AG09309 (cell line): ENCODE measurements at places on chromosomes 11 and 22.

- no peak for DNase-seq
Observed at GRCh38 chr11:1757861-1758610, 5.7 kb downstream of the CTSD start.

GRCh38 chr11:81237139-81237538 is 1496.5 kb downstream of the FAM181B start:
- DNase-seq, result no peak

GRCh38 chr11:8832571-8833260 is 78.3 kb upstream of the AKIP1 start:
- no peak for DNase-seq

DNA sequence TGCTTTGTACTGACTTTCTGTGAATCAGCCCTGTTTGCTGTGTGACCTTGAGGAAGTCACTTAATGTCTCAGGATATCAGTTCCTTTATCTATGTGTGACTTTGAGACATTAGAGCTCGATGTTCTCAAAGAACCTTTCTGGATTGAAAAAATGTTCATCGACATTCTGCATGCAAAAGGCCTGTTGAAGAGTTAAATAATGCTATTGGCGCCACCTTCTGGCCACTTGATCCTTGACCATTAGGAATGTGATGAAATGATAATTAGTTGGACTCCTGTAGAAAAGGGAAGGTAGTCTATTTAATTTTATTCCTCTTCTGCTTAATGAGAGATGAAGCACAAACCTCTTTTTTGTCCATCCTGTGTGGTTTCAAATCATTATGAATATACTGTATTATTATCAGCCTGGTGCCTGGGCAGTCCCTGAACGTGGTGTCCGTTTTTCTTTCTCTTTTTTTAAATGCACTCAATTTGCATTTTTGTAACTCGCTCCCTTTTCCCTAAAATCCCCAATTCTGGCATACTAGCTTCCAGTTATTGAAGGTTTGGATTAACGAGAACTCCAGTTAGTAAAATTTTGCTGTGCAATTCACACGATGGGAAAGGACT is 20.7 kb downstream of the ELF5 start:
- no peak for DNase-seq

DNA sequence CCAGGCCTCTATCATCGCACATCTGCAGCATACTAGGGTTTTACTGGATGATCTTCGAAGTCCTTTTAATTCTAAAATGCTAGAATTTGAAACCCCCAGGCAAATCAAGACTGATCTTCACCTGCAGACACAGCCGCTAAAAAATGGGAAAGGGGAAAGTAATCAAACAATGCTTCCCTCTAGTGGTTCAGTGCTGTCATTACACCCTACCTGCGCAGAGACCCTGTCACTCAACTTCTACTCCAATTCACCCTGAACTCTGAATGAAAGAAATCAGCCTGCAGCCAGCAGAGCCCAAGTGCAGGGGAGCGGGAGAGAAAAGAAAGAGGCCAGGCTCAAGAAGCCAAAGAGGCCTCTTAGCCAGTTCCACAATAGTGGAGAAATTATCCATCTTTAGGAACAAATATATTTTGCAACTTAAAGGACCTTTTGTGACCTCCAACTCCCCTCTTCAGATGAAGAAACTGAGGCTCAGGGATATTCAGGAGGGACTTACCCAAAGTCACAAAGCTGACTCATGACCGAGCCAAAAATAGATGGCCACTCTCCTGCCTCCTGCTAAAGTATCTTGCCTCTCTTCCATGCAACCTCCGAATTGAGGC is 33.0 kb downstream of the SERGEF start:
- DNase-seq, result no peak

- DNase-seq, result no peak
Observed at GRCh38 chr11:63841554-63841953, 2.6 kb downstream of the MARK2 start.

DNA sequence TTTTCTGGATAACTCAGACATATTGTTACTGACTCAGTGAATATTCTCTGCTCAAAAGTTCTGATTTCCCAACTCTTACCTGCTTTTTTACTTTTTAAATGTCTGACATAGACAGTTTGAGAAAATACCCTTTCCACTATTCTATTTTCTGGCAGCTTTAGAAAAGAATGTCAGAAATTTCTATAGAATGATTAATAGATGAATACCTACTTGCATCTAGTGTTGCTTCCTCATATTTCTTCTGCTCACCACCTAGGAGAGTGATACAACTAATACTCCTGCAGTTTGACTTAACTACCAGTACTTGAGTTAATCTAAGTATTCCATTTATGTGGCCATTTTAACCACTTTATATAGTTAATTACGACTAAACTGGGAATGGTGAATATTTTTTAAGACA is 55.2 kb downstream of the KDM2A start:
- DNase-seq, result no peak

GRCh38 chr11:74756571-74756970 is 7.9 kb downstream of the RNF169 start:
- no peak for DNase-seq

GRCh38 chr11:76670485-76671236 is at the start of gene LRRC32:
Gene LRRC32, minus strand, starts transcription at chr11:76670747. Its CDS starts 4,793 bp downstream, at chr11:76665954.
- DNase-seq, result no peak

DNA sequence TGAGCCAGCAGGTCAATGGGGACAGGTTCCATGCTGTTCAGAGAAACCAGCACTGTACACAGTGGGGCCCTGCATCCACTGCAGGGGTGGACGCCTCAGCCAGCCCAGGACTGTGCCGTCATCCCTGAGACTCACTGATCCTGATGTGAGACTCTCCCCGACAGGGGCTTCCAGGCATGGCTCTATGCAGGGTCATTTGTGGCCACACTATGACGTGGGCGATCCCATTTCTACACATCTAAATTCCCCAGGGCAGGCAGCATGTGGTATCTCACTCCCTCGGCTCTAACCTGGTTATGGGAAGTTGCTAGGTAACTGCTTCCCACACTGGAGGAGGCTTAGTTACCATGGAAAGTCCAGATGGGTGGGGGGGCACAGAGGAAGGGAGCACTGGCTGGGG is 14.2 kb upstream of the FAM83F start:
- DNase-seq, result no peak

DNA sequence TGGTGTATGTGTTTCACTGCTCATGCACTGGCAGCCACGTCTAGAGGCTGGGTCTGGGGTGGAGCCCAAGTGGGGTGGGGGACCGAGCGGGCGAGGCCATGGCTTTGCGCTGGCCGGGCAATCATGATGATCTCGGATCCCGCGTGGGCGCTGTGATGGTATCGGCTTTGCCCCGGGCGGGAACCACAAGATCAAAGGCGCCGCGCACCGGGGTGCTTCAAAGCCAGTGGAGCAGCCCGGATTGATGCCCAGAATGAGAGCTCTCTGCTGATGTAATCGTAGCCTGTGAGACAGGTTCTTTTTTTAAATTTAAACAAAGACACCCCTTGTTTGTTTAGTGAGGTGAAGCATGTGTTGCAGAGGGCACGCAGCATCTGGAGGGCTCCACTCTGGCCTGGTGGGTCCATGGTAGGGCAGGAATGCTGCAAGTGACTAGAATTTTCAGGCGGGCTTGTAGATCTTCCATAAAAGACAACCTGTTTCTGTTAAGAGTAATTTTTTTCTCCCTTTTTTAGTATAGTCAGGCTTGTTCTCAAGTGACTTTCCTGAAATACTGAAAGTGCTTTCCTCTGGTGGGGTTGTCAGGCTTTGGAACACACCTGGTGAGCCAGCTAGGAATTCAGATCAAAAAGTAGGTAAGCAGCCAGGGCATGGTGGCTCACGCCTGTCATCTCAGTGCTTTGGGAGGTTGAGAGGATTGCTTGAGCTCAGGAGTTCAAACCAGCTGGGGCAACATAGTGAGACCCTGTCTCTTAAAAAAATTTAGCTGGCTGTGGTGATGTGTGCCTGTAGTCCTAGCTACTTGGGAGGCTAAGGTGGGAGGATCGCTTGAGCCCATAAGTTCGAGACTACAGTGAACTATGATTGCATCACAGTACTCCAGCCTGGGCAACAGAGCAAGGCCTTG is 40.7 kb downstream of the ZNRF3 start:
- no peak for DNase-seq

DNA sequence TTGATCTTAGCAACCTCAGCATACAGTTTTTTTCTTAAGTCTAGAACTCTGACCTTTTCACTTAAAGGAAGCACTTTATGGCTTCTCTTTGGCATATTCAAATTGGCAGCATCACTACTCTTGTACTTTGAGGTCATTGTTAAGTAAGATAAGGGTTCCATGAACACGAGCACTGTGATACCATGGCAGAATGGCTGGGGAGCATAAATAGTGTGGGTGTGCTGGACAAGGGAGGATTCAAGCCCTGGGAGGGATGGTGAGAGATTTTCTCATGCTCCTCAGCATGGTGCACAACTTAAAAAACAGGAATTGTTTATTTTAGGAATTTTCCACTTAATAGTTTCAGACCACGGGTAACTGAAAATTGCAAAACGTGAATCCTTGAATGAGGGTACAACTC is 111.4 kb downstream of the ATXN10 start:
- no peak for DNase-seq
